Mucosa of descending colon (tissue), 3 donors: ENCODE measurements at places on chromosomes 3 and 15. TPM values are rescaled to one million over a fixed set of nuclear protein-coding genes. Genes with fewer than 3 reads are reported as not detected.

DNA sequence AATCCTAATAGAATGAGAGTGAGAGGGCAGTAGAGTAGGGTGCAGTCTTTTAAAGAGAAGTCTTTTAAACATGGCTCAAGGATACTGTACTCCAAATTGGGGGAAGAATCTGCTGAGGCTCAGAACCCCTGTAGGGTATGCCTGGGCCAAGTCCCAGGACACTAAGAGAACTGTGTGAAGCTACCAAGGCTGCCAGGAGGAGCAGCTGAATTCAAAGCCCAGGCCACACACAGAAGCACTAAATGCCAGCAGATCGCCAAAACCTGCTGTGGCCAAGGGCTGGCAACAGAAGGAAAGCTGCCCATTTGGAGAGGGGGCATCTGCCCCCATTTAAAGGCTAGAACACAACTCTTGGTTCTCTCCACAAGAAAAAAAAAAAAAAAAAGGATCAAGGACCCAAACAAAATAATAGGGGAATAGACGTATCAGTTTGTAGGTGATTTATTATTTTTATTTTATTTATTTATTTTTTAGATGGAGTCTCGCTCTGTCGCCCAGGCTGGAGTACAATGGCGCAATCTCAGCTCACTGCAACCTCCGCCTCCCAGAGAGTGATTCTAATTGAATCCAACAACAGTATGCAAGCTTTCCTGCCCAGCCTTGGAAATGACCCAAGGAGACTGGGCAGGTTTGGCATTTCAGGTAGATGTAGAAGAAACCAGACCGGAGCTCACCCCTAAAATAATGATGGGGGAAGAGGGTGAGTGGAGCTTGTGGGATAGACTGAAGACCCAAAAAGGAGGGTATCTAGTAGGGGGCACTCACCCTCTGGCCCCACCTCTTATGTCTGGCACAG lies 279.0 kb upstream of the WNT5A start:
- DNase-seq: no peak

CRYGS gene
- 3.2 TPM for total RNA-seq

WDR72 gene
- 0.19 TPM for total RNA-seq

NEIL1 gene
- 41.4 TPM for total RNA-seq

DNA sequence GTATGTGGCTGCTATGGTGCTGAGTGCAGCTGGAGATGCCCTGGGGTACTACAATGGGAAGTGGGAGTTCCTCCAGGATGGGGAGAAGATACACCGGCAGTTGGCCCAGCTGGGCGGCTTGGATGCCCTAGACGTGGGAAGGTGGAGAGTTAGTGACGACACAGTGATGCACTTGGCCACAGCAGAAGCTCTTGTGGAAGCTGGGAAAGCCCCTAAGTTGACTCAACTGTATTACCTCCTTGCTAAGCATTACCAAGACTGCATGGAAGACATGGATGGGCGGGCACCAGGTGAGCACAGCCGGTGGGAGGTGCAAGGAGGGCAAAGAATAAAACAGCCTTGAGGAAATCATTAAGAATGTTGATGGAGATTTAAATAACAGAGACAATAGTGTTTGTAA lies 2.9 kb downstream of the ADPRH start:
- DNase-seq: no peak

GRCh38 chr15:75029378-75030022 lies 6.1 kb downstream of the PPCDC start:
- DNase-seq: peak; percentile 95

DNA sequence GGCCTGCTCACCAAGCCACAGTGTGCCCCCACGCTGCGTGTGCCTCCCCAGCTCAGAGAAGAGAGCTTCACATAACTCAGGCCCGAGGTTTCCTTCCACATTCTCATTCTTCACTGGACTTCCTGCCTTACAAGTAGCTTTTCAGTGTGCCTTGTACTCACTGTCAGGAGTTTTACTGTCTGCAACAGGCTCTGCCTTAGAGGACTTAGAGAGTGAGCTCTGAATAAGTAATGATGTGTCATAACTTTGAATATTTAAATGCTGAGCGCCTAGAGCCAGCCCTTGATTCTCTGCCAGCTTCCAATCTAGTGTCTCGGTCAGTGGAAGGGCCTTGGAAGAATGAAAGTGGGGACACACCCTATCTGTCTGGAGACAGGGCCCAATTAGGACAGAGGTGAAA lies 41.8 kb downstream of the ITGB5 start:
- peak; percentile 78 for DNase-seq

GABRA5 gene
- total RNA-seq: not detected

ANKUB1 gene
- not detected for total RNA-seq

- no peak for DNase-seq
Measured at GRCh38 chr15:27046880-27047279, 75.9 kb downstream of the GABRG3 start.

GRCh38 chr3:98890965-98891910 lies 10.3 kb downstream of the DCBLD2 start:
- no peak for DNase-seq

- DNase-seq: no peak
Measured at GRCh38 chr3:186719945-186720739, 3.0 kb downstream of the KNG1 start.

DNA sequence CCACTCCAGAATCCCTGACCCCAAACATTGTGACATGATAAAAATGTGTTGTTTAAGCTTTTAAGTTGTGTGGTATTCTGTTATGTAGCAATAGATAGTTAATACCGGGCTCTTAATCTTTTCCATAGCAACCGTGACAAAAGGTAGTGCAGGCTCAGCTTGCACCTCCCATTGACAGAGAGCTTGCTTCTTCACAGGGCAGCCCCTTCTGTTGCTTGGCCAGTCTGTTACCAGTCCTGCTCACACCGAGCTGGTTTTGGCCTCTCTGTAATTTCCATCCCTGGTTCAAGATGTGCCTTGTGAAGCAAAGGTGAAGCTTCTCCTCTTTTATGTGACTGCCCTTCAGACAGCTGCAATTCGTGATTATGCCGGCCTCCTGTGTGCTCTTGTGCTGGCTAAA lies 86.9 kb downstream of the CRYGS start:
- DNase-seq: no peak

DNA sequence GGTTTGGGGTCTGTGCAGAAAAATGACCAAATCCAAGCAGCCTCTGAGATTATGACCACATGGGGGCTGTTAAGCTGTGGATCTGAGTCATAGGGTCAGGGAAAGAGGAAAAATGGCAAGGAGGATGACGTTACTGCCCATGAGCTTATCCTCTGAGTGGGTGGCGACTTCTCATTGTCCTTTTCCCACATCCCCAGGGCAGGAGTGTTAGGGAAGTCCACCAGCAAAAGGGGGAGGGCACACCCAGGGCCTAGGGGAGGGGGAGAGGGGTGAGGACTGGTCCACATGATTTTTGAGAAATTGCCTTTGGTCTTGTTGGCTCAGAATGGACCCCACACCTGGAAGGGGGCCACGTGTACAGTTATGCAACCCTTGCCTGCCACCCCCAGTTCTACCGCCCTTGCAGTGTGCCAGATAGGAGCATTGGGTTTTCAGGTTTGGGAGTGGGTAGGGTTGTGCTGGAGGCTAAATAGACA lies 2.6 kb downstream of the CD276 start:
- DNase-seq: no peak

GRCh38 chr3:128524374-128525299 lies 31.6 kb upstream of the GATA2 start:
- DNase-seq: no peak

DNA sequence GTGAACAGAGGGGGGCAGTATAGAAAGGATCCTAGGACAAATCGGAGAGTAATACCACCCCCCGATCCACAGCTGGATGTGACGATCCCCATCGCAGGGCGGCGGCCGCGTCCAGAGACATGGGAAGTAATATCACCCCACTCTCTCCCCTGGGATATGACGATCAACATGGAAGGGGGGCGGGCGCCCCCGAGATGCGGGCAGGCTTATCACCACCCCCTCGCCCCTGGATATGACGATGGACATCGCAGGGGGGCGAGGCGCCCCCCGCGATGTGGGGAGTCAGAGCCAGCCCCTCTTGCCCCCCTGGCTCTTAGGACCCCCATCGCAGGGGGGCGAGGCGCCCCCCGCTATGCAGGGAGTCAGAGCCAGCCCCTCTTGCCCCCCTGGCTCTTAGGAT lies 120.4 kb upstream of the OSBPL11 start:
- DNase-seq: no peak

UTS2B gene
- total RNA-seq: 0.47 TPM

DNA sequence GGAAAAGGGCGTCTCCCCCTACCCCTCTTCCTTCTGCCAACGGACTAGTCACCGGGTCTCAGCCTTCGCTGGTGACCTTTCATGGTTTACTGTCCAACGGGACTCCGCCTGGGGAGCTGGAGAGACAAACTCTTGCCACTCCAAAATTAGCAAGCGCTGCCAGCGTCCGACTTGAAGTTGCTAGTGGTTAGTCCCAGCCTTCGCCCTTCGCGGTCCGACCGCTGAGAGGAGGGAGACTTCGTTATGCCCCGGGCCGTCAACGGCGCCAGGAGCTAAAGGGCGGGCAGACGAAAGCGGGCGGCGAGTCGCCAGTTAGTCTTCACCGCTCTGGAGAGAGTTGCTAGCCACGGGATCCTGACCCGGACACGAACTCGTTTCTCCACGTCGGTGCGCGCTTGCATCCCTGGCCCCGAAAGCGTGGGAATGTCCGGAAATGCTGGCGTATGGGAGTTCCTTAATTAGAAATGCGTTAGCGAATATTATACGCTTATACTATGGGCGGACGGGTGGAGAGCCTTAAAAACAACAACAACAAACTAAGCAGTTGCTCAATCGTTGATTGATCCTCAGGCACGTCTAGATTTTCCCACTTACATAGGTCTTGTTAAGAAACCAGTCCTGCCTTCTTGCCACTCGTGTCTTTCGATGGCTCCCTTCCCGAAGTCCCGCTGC lies 716 bp downstream of the SMC4 start:
- DNase-seq: peak; percentile 61

DNA sequence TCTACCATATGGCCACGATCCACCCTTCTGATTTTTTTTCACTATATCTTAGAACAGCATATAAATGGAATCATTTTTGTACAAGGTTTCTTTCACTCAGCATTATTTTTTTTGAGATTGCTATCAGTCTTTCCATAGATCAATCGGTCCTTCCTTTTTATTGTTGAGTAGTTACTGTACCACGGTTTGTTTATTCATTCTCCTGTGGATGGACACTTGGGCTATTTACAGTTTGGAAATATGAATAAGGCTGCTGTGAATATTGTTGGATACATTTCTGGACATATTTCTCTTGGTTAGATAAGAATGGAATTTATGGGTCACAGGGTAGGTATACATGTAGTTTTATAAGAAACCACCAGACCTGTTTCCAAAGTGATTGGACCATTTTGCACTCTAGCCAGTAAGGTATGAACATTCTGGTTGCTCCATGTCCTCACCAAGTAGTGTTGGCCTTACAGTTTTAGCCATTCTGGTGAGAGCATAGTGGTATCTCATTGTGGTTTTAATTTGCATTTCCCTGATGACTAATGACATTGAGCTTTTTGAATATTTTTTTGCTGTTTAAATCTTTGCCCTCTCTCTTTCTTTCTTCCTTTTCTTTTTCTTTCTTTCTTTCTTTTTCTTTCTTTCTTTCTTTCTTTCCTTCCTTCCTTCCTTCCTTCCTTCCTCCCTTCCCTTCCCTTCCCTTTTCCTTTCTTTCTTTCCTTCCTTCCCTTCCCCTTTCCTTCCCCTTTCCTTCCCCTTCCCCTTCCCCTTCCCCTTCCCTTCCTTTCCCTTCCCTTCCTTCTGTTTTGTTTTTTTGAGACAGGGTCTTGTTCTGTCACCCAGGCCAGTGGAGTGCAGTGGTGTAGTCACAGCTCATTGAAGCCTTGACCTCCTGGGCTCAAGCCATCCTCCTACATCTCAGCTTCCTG lies 49.2 kb downstream of the LRRK1 start:
- no peak for DNase-seq

DNA sequence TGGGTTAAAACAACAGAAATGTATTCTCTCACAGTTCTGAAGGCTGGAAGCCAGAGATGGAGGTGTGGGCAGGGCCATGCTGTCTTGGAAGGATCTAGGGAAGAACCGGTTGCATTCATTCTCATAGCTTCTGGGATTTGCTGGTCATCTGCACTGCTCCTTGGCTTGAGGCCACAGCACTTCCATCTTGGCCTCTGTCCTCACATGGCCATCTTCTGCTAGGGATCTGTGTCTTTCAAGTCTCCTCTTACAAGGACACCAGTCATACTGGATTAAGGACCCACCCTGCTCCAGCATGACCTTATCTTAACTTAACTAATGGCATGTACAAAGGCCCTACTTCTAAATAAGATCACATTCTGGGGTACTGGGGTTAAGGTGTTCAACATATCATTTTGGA lies 47.7 kb downstream of the RPLP1 start:
- DNase-seq: no peak

FAM3D gene
- total RNA-seq: 761 TPM

GRCh38 chr3:38163841-38164642 lies 1.3 kb upstream of the OXSR1 start:
- DNase-seq: peak; percentile 66

DNA sequence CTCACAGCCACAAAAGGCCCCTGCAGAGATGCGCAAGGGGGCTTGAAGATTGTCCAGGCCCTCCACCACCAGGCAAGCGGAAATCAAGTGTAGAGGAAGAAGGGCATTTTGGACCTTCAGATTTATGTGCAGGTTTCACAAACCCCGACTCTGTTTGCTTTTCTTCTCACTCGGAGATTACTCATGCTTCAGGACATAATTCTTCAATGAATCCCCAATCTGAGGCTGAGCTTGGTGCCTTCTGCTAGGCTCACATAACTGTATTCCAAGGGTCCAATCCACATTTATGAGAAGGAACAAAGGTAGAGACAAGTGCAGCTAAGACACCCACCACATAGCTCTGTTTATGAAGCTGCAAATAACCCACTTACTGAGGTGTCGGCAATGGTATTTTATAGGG lies 50.6 kb upstream of the NMNAT3 start:
- DNase-seq: no peak

GRCh38 chr3:62805106-62805505 lies 70.1 kb downstream of the CADPS start:
- no peak for DNase-seq

GP5 gene
- total RNA-seq: not detected

GRCh38 chr3:57659004-57659673 lies 33.7 kb downstream of the DENND6A start:
- DNase-seq: no peak

DNA sequence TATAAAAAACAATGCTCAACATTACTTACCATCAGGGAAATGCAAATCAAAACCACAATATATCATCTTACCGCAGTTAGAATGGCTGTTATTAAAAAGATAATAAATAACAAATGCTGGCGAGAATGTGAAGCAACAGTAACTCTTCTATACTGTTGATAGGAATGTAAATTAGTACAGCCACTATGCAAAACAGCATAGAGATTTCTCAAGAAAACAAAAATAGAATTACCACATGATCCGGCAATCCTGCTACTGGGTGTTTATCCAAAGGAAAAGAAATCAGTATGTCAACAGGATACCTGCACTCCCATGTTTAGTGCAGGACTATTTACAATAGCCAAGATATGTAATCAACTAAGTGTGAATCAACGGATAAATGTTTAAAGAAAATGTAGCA lies 48.1 kb downstream of the ADAM10 start:
- no peak for DNase-seq

CHRNA7 gene
- 3.4 TPM for total RNA-seq

SEMA3G gene
- total RNA-seq: 2.7 TPM

ZNF385D gene
- total RNA-seq: 2.8 TPM

- DNase-seq: no peak
Measured at GRCh38 chr15:37550360-37551024, 383.9 kb upstream of the TMCO5A start.

GRCh38 chr3:152323834-152324233 lies 55.1 kb downstream of the MBNL1 start:
- no peak for DNase-seq
